ENCODE measurements at places on chromosomes 4 and X. TPM values are rescaled to one million over a fixed set of nuclear protein-coding genes. Genes with fewer than 3 reads are reported as not detected.

AKAP4 gene
- not detected for total RNA-seq

DMP1 gene
- 0.13 TPM for total RNA-seq

JAKMIP1 gene
- total RNA-seq, result not detected

AADAT gene
- total RNA-seq, result 6.6 TPM

VCX3B gene
- 0.23 TPM for total RNA-seq

MXRA5 gene
- 4.3 TPM for total RNA-seq

GYPB gene
- total RNA-seq, result not detected

PPAT gene
- 13.3 TPM for total RNA-seq

TMEM150C gene
- total RNA-seq, result 10.5 TPM

LAS1L gene
- total RNA-seq, result 32.8 TPM

LETM1 gene
- total RNA-seq, result 37.1 TPM

NDST4 gene
- not detected for total RNA-seq

PDLIM3 gene
- 0.67 TPM for total RNA-seq

FAT4 gene
- 92.8 TPM for total RNA-seq

GAGE12J gene
- total RNA-seq, result not detected

TMLHE gene
- 11.6 TPM for total RNA-seq

CLDN22 gene
- not detected for total RNA-seq

USP17L5 gene
- not detected for total RNA-seq

CSAG2 gene
- total RNA-seq, result not detected

TAF7L gene
- 0.31 TPM for total RNA-seq

ADGRG4 gene
- not detected for total RNA-seq
